A549 treated with CORT108297 at 1 μM for 4 hours (cell line): ENCODE measurements at places on chromosomes 2 and 18. TPM values are rescaled to one million over a fixed set of nuclear protein-coding genes. Genes with fewer than 3 reads are reported as not detected.

DNER gene
- total RNA-seq: 6.2 to 10.2 TPM (median 7.2 TPM) in 5 replicates

CHST9 gene
- 0.02 TPM in 1 of 5 replicates, not detected in the others for total RNA-seq

DHRS9 gene
- total RNA-seq: 2.4 to 3.4 TPM (median 2.8 TPM) in 5 replicates

DCDC2C gene
- 0.22 to 0.55 TPM (median 0.52 TPM) in 5 replicates for total RNA-seq

CEP76 gene
- total RNA-seq: 7.0 to 8.2 TPM (median 7.4 TPM) in 5 replicates

MYL1 gene
- not detected in 5 replicates for total RNA-seq

EFR3B gene
- total RNA-seq: 12.8 to 15.3 TPM (median 13.5 TPM) in 5 replicates

DNAH6 gene
- 0.01 to 0.19 TPM (median 0.12 TPM) in 5 replicates for total RNA-seq

TMEM163 gene
- 0.08 to 0.15 TPM (median 0.09 TPM) in 5 replicates for total RNA-seq

SERPINB3 gene
- 0.06 to 0.17 TPM (median 0.08 TPM) in 5 replicates for total RNA-seq

FRZB gene
- total RNA-seq: 0.03 to 0.15 TPM (median 0.06 TPM) in 4 of 5 replicates, not detected in the other

PAX8 gene
- total RNA-seq: 0.66 to 0.95 TPM (median 0.83 TPM) in 5 replicates

MRPL30 gene
- 31.6 to 70.5 TPM (median 32.1 TPM) in 5 replicates for total RNA-seq

CTAGE1 gene
- total RNA-seq: 0.05 TPM in 1 of 5 replicates, not detected in the others

ICA1L gene
- total RNA-seq: 1.4 to 2.0 TPM (median 2.0 TPM) in 5 replicates

NGEF gene
- total RNA-seq: 15.2 to 21.6 TPM (median 17.6 TPM) in 5 replicates

HAUS1 gene
- total RNA-seq: 32.0 to 47.5 TPM (median 34.2 TPM) in 5 replicates

CERS6 gene
- total RNA-seq: 13.1 to 16.1 TPM (median 15.2 TPM) in 5 replicates

CXCR1 gene
- not detected in 5 replicates for total RNA-seq

LRRTM1 gene
- total RNA-seq: not detected in 5 replicates

RMND5A gene
- 20.3 to 25.3 TPM (median 23.0 TPM) in 5 replicates for total RNA-seq

DNAJC5G gene
- not detected in 5 replicates for total RNA-seq

TAF4B gene
- total RNA-seq: 4.4 to 5.1 TPM (median 4.6 TPM) in 5 replicates

PNPT1 gene
- 30.0 to 48.1 TPM (median 34.1 TPM) in 5 replicates for total RNA-seq

RAB27B gene
- total RNA-seq: 10.4 to 14.7 TPM (median 12.6 TPM) in 5 replicates

UCN gene
- 0.48 to 2.5 TPM (median 1.6 TPM) in 5 replicates for total RNA-seq

THSD7B gene
- not detected in 5 replicates for total RNA-seq

CWC22 gene
- 10.1 to 17.8 TPM (median 11.7 TPM) in 5 replicates for total RNA-seq

LAMA3 gene
- total RNA-seq: 34.8 to 44.8 TPM (median 42.7 TPM) in 5 replicates

DIPK1C gene
- 0.02 TPM in 1 of 5 replicates, not detected in the others for total RNA-seq

ALKAL2 gene
- not detected in 5 replicates for total RNA-seq

FBXO41 gene
- 4.1 to 6.4 TPM (median 5.5 TPM) in 5 replicates for total RNA-seq

C2orf72 gene
- total RNA-seq: 5.5 to 8.2 TPM (median 6.4 TPM) in 5 replicates

HOXD10 gene
- 5.3 to 7.2 TPM (median 6.8 TPM) in 5 replicates for total RNA-seq

SPP2 gene
- total RNA-seq: not detected in 5 replicates

TUBA3E gene
- total RNA-seq: 0.13 to 0.29 TPM (median 0.16 TPM) in 4 of 5 replicates, not detected in the other

DCAF17 gene
- total RNA-seq: 7.3 to 11.6 TPM (median 9.9 TPM) in 5 replicates

MEP1B gene
- total RNA-seq: 0.06 to 0.14 TPM (median 0.07 TPM) in 3 of 5 replicates, not detected in the others

RGPD3 gene
- total RNA-seq: 0.12 to 0.20 TPM (median 0.16 TPM) in 5 replicates

CCDC74B gene
- 4.4 to 8.4 TPM (median 6.9 TPM) in 5 replicates for total RNA-seq

PIEZO2 gene
- total RNA-seq: 0.44 to 1.1 TPM (median 0.51 TPM) in 5 replicates

GKN1 gene
- total RNA-seq: 0.60 to 1.1 TPM (median 0.68 TPM) in 5 replicates

C1QL2 gene
- total RNA-seq: 0.06 to 0.20 TPM (median 0.07 TPM) in 5 replicates

ARHGAP15 gene
- 0.25 TPM in 1 of 5 replicates, not detected in the others for total RNA-seq

ANO7 gene
- 1.5 to 2.6 TPM (median 2.5 TPM) in 5 replicates for total RNA-seq

RESP18 gene
- total RNA-seq: not detected in 5 replicates

OR6B2 gene
- total RNA-seq: not detected in 5 replicates

GDF7 gene
- 0.03 to 0.08 TPM (median 0.06 TPM) in 5 replicates for total RNA-seq

APCDD1 gene
- 0.14 to 0.21 TPM in 2 of 5 replicates, not detected in the others for total RNA-seq

C2orf80 gene
- not detected in 5 replicates for total RNA-seq

ABCB11 gene
- total RNA-seq: 0.01 to 0.02 TPM (median 0.02 TPM) in 5 replicates

SYT4 gene
- total RNA-seq: not detected in 5 replicates

CCL20 gene
- total RNA-seq: 2.7 to 7.7 TPM (median 5.4 TPM) in 5 replicates

RRM2 gene
- total RNA-seq: 198 to 231 TPM (median 216 TPM) in 5 replicates

PRKAG3 gene
- not detected in 5 replicates for total RNA-seq

HSBP1L1 gene
- total RNA-seq: 10.7 to 14.2 TPM (median 12.6 TPM) in 5 replicates

SCN7A gene
- 0.01 TPM in 1 of 5 replicates, not detected in the others for total RNA-seq

CHRNG gene
- not detected in 5 replicates for total RNA-seq

ATP8B1 gene
- total RNA-seq: 7.9 to 10.5 TPM (median 9.3 TPM) in 5 replicates

LGALSL gene
- 7.7 to 10.8 TPM (median 8.7 TPM) in 5 replicates for total RNA-seq
